Karpas-422 (cell line): ENCODE measurements at places on chromosomes 1 and 21. TPM values are rescaled to one million over a fixed set of nuclear protein-coding genes. Genes with fewer than 3 reads are reported as not detected.

ZNF697 gene
- not detected in 2 replicates for total RNA-seq

- H3K36me3 ChIP-seq, result no peaks in the 10 kb centered on the region
- H3K4me1 ChIP-seq, result no peaks in the 10 kb centered on the region
- no peak overlapping the region for H3K4me3 ChIP-seq
- H3K27ac ChIP-seq, result no peak overlapping the region
- no peak for DNase-seq
- H3K27me3 ChIP-seq, result no peaks in the 10 kb centered on the region
Observed at GRCh38 chr21:42691901-42692559, 38.6 kb downstream of the PDE9A start.

OR2T11 gene
- not detected in 2 replicates for total RNA-seq

DNA sequence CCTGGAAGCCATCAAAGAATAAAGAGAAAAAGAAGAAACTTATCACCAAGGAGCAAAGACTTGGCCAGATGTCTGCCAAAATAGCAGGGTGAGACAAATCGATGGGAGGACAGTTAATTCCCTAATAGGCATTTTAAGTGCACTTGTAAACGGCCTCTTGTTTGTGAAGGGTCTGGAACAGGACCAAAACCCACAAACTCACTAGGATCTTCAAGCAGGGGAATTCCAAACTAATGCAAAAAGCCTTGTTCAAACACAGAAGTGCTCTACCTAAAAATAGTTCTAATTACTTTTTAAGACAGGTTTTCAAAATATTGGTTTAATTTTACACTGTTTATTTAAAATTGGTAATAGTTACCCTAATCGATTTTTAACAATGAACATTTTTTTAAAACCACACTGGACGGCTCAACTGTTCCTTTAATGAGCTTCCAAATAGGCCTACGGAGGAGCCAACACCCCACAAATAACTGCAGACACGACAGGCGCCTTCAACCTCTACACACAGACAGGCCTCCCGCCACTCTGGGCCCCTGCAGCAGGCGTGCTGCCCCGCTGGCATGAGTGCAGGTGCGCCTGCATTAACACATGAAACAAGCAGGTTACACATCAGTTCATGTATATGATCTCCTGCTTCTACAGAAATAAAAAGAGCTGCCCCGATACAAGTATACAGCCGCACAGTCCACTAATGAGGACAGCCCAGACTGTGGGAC is 15.8 kb downstream of the UBE2G2 start:
- H3K27ac ChIP-seq, result no peak overlapping the region
- H3K36me3 ChIP-seq, result peaks cover 28% of the 10 kb centered on the region
- no peak for DNase-seq
- no peaks in the 10 kb centered on the region for H3K27me3 ChIP-seq

GRCh38 chr21:32687643-32688345 is 40.0 kb downstream of the SYNJ1 start:
- no peaks in the 10 kb centered on the region for H3K36me3 ChIP-seq
- H3K4me1 ChIP-seq, result no peaks in the 10 kb centered on the region
- DNase-seq, result peak; percentile 62
- no peaks in the 10 kb centered on the region for H3K27me3 ChIP-seq

GRCh38 chr1:172903581-172904220 is 147.0 kb downstream of the TNFSF18 start:
- peaks cover 11% of the 10 kb centered on the region for H3K4me1 ChIP-seq
- no peaks in the 10 kb centered on the region for H3K27me3 ChIP-seq
- H3K27ac ChIP-seq, result no peak overlapping the region
- no peak overlapping the region for H3K4me3 ChIP-seq

LMX1A gene
- total RNA-seq, result not detected in 2 replicates

GRCh38 chr1:84961316-84961715 is 35.6 kb downstream of the MCOLN2 start:
- H3K36me3 ChIP-seq, result no peaks in the 10 kb centered on the region
- no peaks in the 10 kb centered on the region for H3K4me1 ChIP-seq
- no peak overlapping the region for H3K27ac ChIP-seq
- H3K4me3 ChIP-seq, result no peak overlapping the region
- no peak for DNase-seq

OR2L5 gene
- total RNA-seq, result 0.19 TPM in 1 of 2 replicates, not detected in the other

- H3K4me3 ChIP-seq, result no peak overlapping the region
- H3K4me1 ChIP-seq, result peaks cover 8% of the 10 kb centered on the region
- no peak for DNase-seq
- H3K36me3 ChIP-seq, result no peaks in the 10 kb centered on the region
Observed at GRCh38 chr21:43733529-43734071, 14.7 kb downstream of the PDXK start.

DNA sequence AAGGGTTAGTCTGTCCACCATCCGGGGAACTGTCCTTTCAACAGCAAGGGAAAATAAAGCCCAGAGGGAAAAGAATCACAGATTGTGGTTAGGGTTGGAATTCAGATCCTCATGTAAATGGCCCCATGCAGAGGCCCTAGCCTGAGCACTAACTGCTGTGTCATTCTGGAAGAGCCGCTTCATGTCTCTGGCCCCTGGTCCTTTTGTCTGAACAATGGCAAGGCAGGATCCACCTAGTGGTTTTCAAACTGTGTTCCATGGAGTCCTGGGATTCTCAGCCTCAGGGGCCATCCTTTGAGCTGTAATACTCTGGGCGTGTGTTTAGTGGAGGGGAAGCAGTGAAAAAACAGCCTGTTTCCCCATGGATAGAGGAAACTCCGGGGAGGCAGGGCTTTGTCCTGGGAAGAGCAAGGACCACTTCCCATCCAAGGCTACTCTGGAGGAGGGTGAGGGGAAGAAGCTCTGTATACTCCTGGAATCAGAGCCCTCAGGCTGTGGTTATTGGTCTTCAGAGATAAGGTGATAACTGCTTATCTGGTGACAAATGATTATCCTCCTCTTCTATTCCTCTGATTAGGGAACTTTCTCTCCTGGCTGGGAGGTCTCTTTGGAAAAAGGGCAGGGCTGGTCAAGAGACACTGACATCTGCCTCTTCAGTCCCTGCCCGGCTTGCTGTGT is 19.2 kb downstream of the PAX7 start:
- H3K27ac ChIP-seq, result no peak overlapping the region
- H3K27me3 ChIP-seq, result no peaks in the 10 kb centered on the region
- H3K4me3 ChIP-seq, result no peak overlapping the region
- no peaks in the 10 kb centered on the region for H3K4me1 ChIP-seq

DNA sequence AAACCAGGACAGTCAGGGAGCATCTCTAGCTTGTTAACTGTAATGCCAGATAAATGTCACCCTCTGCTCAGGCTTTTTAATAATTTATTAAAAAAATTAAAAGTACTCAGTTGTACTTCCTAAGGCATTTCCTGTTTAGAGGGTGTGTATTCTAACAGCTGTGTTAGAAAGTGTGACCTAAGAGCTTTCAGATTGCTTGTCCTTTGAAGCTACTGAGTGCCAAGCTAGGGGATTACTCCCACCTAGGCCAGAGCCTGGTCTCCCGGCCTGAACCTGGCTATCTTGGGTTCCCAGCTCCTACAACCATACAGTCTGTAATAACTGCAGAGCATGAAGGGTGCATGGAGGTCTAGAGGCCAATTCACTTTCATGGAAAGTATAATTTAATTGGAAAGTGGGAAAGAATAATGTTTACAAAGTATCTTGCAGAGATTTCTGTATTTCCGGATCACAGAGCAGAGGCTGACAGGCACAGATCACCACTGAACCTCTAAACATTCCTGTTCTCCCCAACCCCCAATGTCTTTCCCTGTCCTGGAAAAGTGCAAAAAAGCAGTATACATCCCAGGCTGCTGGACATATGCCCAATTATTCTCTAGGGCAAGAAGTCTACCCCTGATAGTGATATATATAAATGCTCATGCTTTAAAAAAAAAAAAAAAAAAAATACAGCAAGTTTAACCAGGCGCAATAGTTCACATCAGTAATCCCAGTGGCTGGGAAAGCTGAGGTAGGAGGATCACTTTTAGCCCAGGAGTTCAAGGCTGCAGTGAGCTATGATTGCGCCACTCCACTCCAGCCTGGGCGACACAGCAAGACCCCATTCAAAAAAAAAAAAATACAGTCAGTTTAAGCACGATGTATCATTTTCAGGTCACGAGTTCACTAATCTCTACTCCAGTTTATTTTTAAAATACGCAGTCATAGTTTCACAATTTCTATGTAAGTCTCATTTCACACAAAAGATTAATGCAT is 36.7 kb upstream of the RAP1A start:
- H3K4me1 ChIP-seq, result peaks cover under 1% of the 10 kb centered on the region
- H3K27ac ChIP-seq, result no peak overlapping the region
- no peak overlapping the region for H3K4me3 ChIP-seq
- H3K27me3 ChIP-seq, result no peaks in the 10 kb centered on the region
- no peak for DNase-seq
- no peaks in the 10 kb centered on the region for H3K36me3 ChIP-seq

DNA sequence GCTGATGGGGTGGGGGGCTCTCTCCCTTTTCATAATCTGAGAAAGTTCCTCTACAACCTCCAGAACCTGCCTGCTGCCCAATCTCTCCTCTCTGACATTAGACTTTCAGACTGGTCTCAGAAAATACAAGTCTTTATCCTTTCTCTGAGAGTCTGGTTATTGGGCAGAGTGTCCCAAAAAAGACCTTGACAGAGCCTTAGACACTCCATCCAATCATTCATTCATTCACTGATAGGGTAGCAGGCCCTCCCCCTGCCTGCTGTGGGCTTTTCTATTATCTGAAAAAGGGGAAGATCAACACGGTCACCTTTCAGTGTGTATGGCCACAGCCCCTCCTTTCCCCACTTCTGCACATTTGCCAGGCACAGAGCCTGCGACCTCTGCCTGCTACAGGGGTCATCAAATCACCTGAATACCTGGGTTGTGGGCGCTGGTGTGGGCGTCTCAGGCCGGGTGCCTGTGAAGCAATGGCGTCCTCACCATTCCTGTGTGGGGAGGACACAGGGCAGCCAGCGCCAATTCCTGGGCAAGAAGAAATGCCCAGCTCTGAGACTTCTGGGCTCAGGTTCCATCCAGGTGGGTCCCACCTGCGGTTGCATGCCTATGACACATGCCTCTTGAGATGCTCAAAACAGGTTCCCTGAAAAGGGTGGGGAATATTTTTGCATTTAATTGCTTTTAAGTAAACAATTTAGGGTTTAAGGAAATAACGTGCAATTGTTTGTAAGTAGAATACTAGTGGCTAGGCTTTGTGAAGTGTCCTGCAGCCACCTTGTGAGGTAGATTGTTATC is 52.8 kb downstream of the ELK4 start:
- H3K4me1 ChIP-seq, result no peaks in the 10 kb centered on the region
- no peak overlapping the region for H3K27ac ChIP-seq
- no peak overlapping the region for H3K4me3 ChIP-seq
- no peaks in the 10 kb centered on the region for H3K27me3 ChIP-seq
- H3K36me3 ChIP-seq, result no peaks in the 10 kb centered on the region

GRCh38 chr1:43947061-43947873 is 517 bp downstream of the IPO13 start:
- H3K4me3 ChIP-seq, result peak overlapping the region; percentile 97
- no peaks in the 10 kb centered on the region for H3K27me3 ChIP-seq
- peak overlapping the region; percentile 74; the same call in 1 of the 2 replicates for H3K27ac ChIP-seq
- H3K36me3 ChIP-seq, result no peaks in the 10 kb centered on the region
- peaks cover 29% of the 10 kb centered on the region for H3K4me1 ChIP-seq
- peak; percentile 47 for DNase-seq

HRNR gene
- total RNA-seq, result not detected in 2 replicates

GRCh38 chr1:62962901-62963776 is 179.2 kb downstream of the ATG4C start:
- H3K27me3 ChIP-seq, result no peaks in the 10 kb centered on the region
- no peak overlapping the region for H3K4me3 ChIP-seq
- peak; percentile 78 for DNase-seq

DNA sequence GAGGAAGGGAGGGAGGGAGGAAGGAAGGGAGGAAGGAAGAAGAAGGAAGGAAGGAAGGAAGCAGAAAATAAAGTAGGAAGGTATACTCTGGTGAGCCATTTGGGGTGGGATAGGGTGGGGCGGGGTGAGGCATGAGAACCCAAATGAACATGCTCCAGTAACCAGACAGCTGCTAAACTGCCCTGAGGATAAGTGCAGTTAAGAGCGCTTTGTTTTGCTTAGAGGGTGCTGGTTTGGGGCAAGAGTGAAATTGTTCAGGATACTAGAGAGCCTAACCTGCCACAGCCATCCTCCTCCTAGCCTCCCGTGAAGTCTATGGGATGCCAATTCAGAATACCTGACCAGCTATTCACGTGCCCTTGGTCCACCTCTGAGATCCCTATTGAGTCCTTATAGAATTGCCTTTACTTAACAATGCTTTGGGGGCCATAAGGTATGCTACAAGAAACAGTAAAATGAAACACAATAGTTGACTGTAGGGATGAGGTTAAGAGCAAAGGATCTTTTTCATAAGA is 59.0 kb upstream of the ATF3 start:
- H3K4me3 ChIP-seq, result no peak overlapping the region
- peaks cover 4% of the 10 kb centered on the region for H3K4me1 ChIP-seq
- no peaks in the 10 kb centered on the region for H3K27me3 ChIP-seq

DNA sequence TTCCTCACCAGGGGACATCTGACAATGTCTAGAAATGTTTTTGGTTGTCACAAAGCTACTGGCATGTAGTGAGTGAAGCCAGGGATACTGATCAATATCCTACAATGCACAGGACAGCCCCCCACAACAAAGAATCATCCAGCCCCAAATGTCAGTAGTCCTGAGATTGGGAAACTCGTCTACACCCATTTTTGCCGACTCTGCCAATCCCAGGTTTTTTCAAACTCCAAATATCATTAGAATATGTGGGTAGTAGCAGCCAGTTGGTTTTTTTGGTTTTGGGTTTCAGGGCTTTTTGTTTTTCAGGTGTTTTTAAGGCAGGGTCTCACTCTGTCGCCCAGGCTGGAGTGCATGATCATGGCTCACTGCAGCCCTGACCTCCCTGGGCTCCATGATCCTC is 5.9 kb downstream of the SPATA46 start:
- no peak overlapping the region for H3K4me3 ChIP-seq
- H3K27me3 ChIP-seq, result no peaks in the 10 kb centered on the region
- no peak for DNase-seq
- H3K36me3 ChIP-seq, result no peaks in the 10 kb centered on the region

- no peaks in the 10 kb centered on the region for H3K36me3 ChIP-seq
- peaks cover 12% of the 10 kb centered on the region for H3K4me1 ChIP-seq
- DNase-seq, result no peak
- peak overlapping the region; percentile 81; the same call in 1 of the 2 replicates for H3K4me3 ChIP-seq
- H3K27ac ChIP-seq, result no peak overlapping the region
Observed at GRCh38 chr1:205775717-205776056, 405 bp upstream of the RAB29 start.

- no peaks in the 10 kb centered on the region for H3K27me3 ChIP-seq
- no peak overlapping the region for H3K27ac ChIP-seq
- no peak overlapping the region for H3K4me3 ChIP-seq
- no peaks in the 10 kb centered on the region for H3K4me1 ChIP-seq
- peaks cover 28% of the 10 kb centered on the region for H3K36me3 ChIP-seq
Observed at GRCh38 chr1:21751281-21751680, 31.7 kb downstream of the USP48 start.

GRCh38 chr1:44786138-44786840 is 1.7 kb downstream of the BEST4 start:
- peak; percentile 92 for DNase-seq

AMY2A gene
- total RNA-seq, result not detected in 2 replicates

DNA sequence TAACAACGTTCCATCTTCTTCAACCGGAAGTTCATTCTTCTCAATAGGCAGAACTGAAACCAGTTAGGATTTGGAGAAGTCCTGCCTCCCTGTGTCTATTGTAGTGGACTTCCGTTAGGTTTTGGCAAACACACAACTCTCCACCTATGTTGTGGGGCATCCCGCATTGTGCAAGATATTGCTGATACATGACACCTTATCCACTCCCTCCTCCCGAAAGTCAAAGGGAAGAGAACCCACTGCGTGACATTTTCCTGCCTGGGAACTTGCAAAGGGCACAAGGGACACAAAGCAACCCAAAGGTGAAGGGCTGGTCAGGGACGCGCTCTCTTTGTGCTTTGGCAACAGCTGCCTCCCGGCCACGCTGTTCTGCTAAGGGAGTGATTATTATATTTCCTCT is 164.8 kb downstream of the TPR start:
- H3K36me3 ChIP-seq, result no peaks in the 10 kb centered on the region
- no peaks in the 10 kb centered on the region for H3K27me3 ChIP-seq
- H3K4me3 ChIP-seq, result no peak overlapping the region
- DNase-seq, result no peak

DSTYK gene
- total RNA-seq, result 1.5 and 1.6 TPM in 2 replicates
